CD4-positive, alpha-beta T cell (primary cell): ENCODE measurements at places on chromosomes 7 and 10.

DNA sequence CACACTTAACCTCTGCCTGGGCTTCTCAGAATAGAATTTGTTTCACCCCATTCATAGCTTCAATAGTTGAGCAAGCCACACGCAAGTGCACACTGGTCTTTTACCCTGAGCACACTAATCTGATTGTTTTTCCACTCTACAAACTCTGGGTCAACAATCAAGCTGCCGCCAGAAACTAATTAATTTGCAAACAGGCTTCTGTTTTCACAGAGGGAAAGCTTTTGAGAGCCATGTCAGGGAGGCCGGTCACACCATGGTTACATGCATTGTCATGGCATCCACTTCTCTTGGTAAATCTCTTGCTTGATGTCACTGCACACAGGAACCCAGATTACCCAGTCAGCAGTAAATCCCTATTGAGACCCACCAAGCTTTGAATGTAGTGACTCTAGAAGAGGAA, 154.2 kb downstream of the SEMA3A start:
- DNase-seq = no peak

DNA sequence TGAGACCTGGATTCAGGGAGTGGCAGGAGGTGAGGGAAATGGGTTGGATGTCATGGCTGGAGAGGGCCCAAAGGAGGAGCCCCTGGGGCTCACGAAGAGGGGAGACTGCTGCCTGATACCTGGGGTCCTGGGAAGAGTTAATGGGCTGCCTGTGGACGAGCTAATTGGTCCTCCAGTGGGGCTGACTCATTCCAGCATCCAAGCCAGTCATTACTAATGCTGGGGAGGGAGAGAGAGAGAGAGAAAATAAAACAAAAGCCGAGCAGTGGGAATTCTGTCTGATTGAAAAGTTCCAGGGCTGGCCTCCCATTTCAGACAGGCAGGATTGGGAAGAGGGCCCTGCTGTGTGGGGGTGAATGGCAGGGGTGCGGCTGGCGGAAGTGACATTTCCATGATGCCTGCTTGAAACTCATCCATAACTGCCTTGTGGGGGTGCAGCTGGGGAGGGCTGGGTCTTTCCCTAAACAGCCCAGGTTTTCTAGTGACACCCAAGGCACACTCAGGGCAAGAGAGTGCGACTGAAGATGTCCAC, 297.8 kb downstream of the RPS24 start:
- DNase-seq = no peak

DNA sequence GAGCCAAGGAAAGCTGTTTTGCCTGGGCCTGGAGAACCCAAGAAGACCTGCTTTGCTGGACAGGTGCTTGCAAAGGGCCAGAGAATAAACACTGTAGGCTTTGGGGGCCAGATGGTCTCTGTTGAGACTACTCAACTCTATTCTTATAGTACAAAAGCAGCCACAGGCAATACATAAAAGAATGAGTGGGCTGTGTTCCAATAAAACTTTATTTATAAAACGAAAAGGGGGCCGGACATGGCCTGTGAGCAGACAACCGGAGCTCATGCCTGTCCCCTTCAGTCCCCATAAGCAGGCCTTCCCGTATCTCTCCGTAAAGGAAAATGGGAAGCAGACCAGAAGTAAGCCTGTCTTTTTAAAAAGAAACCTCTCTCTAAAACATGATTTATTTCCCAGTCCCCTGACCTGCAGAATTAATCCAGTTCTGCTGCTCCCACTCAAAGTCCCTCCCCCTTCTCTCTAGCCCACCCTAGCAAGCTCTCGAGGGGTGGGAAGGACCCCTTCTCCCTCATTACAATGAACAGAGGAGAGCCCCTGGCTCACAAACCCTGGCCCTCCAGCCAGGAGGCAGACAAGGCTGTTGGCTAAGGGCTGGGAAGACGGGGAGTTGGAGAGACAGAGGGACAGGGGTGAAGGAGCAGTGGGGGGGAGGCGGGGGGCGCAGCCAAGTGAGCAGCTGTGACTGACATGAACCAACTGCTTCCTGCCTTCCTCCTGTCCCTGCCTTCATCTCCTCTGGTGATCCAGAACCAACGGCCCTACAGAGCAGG, 177.8 kb downstream of the NEURL1 start:
- DNase-seq = no peak

- DNase-seq = no peak
Observed at GRCh38 chr10:132603851-132604533, 66.4 kb downstream of the INPP5A start.

DNA sequence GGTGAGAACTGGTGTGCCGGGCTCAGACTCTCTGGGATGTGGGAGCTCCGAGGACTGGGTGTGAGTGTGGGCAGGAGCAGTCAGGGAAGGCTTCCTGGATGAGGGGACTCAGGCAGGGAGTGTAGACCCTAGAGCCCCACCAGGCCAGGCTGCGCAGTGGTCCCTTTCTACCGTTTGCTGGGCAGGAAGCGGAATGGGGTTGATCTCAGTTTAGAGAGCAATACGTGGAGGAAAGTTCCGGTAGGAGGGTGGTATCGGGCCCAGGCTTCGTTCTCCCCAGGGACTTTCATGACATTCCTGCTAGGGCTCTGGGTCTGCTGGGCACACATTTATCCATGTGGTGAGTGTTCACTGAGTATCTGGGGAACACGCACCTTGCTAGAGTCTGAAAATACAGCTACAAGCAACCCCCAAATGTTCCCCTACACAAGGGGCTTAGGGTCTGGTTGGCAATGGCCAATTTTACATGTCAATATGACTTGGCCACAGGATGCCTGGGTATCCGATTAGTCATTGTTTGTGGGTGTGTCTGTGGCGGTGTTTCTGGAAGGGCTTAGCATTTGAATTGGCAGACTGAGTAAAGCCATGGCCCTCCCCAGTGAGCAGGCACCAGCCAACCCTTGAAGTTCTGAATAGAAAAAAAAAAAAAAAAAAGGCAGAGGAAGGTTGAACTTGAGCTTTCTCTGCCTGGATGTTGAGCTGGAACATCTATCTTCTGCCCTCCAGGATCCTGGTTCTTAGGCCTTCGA, 20.8 kb downstream of the GHRHR start:
- DNase-seq = no peak

DNA sequence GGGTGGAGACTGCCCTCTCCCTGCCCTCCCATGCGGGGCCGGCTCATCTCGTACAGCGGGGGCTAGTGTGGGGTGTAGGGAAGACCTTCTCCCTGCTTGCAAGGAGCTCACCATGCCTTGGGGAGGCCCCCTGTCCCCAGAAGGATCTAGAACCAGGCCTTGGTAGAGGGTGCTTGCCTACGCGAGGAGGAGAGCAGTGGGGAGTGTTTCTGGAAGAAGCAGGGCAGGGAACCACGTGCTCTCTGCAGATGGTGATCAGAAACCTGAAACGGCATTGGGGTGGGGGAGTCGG, 2.7 kb downstream of the MAFK start:
- DNase-seq = no peak

GRCh38 chr7:40468891-40469864, 334.4 kb downstream of the SUGCT start:
- no peak for DNase-seq

DNA sequence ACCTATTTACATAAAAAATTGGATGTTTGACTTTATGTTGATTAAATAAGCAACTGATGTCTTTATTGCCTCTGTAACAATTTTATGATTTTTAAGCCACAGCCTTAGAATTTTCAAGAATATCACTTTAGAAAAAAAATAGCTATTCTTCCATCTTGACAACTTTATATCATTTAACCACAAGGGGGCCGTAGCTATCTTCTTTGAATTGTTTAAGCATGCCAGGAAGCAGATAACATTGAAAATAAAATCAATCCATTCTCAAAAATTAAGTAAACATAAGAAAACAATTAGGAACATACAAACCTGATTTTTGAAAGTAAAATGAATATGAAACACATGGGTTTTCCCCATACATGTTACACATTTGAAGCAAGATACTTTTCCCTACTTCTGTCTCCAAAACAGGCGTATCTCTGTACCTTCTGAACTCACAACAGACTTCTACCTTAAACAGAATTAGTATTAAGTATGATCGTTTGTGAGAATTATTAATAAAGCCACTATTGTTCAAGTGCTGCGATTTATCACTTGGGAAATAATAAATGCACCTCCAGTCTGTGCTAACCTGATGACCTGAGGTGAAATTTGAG, 209.0 kb downstream of the CACNA2D1 start:
- DNase-seq = no peak
